Hypothalamus (tissue), 51 donors: ENCODE measurements at places on chromosomes 7 and 10.

DNA sequence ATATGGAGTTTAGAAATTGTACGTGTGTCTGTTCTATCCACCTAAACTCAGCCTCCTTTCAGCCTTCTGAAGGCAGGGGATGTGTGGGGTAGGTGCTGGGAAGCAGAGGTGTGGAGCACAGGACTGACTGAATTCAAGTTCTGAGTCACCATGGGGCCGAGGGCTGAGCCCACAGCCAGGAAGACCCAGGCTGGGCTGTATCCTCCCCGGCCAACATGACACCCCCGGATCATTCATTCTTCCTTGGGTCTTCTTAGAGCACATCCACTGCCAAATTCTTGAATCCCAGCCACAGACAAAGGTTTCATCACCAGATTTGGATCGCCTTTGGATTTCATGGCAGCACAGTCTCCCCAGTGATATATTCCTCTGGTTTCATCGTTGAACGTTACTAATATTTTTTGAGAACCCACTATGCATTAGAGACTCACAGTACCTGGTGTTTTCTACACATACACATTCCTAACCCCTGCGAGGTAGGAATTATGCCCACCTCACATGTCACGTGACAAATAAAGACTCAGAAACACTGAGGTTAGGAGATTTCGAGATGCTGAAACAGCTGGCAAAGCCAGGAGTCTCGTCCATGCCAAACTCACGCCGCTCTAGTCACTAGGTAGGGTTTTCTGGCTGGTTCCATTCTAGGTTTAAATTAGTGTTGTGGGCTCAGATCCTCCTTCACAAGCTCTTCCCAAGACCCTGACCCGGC lies 26.9 kb downstream of the CCDC3 start:
- DNase-seq: no peak

- no peak for DNase-seq
Measured at GRCh38 chr10:80280071-80280800, 9.2 kb downstream of the MAT1A start.

DNA sequence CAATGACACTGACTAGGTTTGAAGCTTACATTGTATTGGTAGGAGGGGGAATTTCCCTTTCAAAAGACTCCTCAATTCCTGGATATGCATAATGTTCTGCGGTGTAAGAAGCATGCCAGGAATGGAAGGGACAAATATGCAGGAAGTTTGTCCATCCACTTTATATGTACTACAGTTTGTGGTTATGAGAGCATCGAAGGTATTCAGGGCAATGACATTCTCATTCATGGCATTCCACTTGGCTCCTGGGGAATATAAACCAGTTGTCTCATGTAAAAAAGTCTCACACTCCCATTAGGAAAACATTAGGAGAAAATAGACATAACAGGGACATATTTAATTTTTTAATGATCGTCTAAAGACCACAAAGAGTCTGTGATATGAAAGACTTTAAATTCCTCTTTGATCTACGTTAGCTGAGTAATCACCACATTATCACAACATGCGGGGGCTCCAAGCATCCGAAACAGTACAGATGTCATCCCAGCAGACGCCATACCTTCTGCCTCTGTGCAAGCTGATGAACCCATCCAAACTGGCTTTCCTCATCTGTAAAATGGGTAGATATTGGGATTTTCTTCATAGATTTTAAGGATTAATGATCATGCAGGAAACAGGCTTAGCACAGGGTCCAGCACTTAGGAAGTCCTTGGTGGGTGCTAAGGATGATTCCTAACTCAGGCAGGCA lies 675.3 kb downstream of the INHBA start:
- DNase-seq: no peak

- DNase-seq: no peak
Measured at GRCh38 chr10:2791774-2792443, 275.4 kb upstream of the PFKP start.

GRCh38 chr7:70456719-70457118 lies 675.2 kb upstream of the GALNT17 start:
- no peak for DNase-seq

GRCh38 chr7:55400191-55400590 lies 35.1 kb downstream of the LANCL2 start:
- DNase-seq: no peak

- DNase-seq: no peak
Measured at GRCh38 chr10:118873738-118874105, 119.0 kb upstream of the CACUL1 start.

DNA sequence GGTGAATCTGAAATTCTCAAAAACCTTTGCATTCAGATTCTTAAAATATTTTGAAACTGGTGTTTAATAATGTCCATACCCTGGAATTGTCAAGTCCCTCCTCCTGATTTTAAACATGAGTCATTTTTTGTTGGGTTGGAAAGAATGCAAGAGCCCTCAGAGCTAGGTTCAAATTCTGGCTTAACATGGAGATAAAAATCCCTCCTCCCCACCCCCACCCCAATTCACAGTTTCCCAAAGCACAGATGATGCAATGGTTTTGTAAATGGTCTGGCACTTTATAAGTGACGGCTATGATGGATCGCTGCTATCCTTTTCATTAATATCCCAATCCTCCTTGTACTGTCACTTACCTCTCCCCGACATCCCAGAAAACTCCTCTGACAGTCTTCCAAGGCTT lies 332.8 kb downstream of the PLXNA4 start:
- no peak for DNase-seq
